ENCODE measurements at places on chromosomes 7 and 10.

GRCh38 chr7:3537210-3537875, 236.3 kb downstream of the SDK1 start:
- no peak for DNase-seq

DNA sequence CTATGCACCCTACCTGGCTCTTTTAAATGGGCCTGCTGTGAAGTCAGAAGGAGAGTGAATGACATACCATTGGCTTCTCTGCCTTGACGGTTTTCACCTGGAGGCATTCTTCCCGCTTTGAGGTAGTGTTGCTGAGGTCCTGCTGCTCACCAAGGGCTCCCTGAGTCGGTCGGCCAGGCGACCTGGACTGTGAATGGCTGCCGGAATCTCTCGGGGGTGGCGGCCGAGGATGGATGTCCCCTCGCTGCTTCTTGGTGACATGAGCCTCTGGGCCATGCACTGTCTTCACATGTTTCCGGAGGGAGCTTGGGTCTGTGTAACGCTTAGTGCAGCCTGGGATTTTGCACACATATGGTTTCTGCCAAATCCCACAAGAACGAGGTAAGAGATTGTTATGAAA, 264.7 kb downstream of the GLI3 start:
- DNase-seq: no peak

GRCh38 chr10:121516093-121516865, 82.0 kb downstream of the FGFR2 start:
- DNase-seq: no peak

GRCh38 chr7:75033064-75033463, 40.5 kb downstream of the RCC1L start:
- DNase-seq: no peak

DNA sequence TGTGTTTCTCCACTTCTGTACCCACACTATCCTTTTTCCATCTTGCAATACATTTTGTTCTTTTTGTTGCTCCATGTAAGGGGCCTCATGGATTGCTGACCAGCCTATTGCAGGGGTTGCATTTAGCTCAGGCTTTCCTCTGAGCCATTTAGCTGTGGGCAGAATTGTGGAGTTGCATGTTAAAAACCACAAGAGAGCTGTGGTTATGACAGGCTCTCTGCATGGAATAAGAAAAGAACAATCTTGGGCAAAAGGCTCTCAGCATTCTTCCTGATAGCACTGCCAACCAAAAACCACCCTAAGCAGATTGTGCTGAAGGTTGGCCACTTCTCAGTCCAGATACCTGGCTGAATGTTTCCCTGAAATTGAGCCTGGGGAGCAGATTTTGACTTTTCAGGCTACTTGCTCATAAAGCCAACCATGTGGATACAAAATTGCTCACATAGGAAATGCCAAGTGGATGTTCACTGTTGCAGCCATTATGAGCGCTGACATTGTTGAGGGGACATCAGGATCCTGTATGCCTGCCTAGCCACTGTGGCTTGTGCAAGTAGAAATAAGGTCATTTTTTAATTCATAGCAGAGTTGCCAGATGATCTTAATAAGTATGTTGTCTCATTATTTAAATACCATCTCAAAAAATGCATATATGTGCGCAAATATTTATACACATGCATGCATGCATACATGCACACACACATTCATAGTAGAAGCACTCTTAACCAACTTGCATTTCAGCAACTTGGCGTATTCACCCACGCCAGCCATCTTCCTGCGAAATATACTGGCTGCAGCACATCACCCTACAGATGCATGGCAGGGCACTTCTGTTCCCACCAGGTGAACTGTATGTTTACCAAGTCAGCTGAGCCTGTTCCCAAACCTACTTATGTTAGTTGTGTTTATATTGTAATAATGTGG, 695.4 kb downstream of the LRMDA start:
- no peak for DNase-seq

DNA sequence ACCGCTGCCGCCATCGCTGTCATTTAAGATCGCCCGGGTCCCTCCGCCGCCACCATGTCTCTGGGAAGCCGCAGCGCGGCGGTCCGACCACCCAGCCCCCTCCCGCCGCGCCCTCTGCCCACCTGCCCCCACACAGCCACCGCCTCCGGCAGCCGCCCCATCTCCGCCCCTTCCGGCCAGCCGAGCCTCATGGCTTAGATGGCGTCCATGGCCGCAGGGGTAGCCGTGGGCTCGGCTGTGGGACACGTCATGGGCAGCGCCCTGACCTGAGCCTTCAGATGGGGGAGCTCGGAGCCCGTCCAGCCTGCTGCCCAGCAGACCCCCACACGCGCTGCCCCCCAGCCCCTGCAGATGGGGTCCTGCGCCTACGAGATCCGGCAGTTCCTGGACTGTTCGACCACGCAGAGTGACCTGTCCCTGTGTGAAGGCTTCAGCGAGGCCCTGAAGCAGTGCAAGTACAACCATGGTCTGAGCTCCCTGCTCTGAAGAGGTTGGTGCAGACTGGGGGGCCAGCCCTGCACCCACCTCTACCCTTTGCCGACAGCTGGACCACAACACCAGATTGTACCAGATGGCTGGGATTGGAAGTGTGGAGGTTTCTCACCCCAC, 38.0 kb upstream of the TARP start:
- DNase-seq: peak; percentile 47

DNA sequence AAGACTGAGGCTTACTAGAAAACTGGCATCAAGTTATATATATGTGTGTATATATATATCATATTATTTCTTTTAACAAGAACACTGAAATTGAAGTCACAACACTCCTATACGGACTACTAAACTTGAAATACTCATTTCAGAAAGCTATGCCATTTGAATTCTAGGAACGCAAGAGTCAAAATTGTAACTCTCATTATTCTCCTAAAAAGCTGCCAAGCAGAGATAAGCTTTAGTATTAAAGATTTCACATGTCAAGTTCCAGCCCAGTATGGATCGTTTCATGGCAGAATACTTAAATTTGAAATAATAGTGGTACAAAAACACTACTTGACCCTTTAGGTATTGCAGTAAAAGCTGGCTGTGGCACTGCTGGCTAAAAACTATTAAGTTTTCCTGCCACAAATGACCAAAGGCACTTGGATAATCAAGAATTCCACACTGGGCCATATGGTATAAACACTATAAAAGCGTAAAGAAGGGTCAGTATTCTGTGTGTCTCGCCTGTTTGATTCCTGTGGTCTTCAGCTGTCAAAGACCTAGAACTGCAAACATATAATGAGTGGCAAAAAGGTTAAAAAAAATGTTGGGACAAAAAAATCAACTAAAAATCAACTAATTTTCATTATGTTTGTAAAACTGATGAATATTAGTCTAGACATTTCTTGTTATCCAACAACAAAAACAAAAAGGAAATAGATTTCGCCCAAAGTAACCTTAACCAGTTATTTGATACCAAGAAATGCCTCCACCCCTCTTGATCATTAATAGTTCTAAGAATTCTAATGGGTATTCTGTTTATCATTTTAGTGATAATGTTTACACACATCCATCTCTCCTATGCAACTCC, 2.4 kb downstream of the CCDC71L start:
- no peak for DNase-seq

GRCh38 chr7:106187613-106188350, 75.7 kb upstream of the SYPL1 start:
- no peak for DNase-seq

DNA sequence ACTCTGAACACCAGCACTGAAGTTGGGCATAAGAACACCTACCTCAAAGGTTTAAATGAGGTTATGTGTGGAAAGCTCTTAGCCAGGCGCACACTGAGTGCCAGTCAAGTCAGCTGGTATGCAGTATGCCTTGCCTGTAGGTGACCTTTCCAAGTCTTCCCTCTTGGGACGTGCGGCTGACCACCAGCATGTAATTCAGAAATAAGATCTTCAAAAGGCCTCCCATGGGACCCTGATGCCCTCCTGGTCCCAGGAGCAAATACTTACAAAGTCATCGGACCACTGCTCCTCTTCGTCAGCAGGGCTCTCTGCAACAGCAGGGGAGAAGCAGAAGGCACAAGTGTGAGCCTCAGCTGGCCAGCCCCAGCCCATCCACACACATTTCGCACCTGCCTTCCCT, 40.8 kb downstream of the BLNK start:
- DNase-seq: no peak

GRCh38 chr7:46571996-46572395, 650.9 kb upstream of the IGFBP3 start:
- DNase-seq: no peak

DNA sequence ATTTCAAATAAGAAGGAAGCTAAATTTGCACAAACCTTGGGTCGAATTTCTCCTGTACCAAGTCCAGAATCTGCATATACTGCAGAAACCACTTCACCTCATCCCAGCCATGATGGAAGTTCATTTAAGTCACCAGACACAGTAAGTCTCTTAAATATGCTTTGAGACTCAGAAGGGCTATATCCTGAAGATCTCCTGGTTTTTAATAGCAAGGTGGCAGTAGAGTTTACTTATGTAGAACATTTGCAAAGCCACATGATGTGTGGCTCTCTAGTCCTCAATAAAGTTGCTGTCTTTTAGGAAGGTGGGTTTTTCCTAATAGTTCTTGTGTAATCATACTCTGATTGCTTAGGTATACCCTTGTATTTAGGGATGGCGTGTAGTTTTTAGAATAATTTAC, 8.7 kb downstream of the DBF4 start:
- DNase-seq: no peak

DNA sequence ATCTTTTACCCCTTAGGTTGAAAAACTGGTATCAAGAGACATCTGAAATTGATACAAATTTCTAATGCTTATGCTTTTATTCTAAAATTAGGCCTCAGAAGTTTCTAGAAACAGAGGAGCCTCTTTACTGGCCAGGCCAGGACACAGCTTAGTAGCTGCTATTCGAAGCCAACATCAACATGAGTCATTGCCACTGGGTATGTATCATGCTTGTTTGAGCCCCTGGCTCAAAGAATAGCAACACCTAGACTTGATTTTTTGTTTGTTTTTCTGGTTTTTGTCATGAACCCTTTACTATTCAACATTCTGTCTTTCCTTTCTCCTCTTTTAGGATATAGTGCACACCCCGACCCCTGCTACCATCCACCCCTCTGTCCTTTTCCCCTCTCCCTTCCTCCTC, 90.9 kb upstream of the STK17A start:
- no peak for DNase-seq

DNA sequence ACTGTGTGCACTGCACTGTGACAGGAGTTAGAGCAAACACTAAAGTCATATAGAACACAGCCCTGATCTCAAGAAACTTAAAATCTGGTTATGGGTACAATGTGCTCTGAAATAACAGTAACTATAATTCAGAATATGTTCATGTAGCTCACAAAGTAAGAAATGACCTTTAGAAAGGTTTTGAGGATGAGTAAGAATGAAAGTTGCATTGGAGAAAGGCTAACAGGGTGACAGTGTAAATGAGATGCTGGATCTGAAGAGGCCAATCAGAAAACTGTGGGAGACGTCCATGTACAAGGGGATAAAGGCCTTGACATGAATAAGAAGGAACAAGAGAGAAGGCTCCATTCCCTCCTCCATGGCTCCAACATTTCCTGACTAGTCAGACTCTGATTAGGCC, 124.7 kb downstream of the GRM3 start:
- DNase-seq: no peak

- no peak for DNase-seq
Observed at GRCh38 chr10:74167443-74167842, 16.4 kb downstream of the ADK start.

DNA sequence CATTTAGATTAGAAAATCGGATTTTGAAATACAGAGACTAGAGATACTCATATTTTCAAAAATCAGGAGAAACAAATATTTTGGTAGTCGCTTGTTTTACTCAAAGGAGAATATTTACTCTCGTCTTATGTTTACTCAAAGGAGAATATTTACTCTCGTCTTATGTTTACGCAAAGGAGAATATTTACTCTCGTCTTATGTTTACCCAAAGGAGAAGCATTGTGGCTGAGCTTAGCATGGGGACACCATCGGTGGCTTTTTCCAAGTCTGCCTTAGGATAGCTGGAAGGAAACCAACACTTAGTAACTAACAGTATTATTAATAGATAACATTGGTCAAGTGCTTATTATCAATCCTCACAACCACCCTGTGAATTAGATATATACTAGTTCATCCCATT, 71.8 kb downstream of the SNX10 start:
- no peak for DNase-seq

DNA sequence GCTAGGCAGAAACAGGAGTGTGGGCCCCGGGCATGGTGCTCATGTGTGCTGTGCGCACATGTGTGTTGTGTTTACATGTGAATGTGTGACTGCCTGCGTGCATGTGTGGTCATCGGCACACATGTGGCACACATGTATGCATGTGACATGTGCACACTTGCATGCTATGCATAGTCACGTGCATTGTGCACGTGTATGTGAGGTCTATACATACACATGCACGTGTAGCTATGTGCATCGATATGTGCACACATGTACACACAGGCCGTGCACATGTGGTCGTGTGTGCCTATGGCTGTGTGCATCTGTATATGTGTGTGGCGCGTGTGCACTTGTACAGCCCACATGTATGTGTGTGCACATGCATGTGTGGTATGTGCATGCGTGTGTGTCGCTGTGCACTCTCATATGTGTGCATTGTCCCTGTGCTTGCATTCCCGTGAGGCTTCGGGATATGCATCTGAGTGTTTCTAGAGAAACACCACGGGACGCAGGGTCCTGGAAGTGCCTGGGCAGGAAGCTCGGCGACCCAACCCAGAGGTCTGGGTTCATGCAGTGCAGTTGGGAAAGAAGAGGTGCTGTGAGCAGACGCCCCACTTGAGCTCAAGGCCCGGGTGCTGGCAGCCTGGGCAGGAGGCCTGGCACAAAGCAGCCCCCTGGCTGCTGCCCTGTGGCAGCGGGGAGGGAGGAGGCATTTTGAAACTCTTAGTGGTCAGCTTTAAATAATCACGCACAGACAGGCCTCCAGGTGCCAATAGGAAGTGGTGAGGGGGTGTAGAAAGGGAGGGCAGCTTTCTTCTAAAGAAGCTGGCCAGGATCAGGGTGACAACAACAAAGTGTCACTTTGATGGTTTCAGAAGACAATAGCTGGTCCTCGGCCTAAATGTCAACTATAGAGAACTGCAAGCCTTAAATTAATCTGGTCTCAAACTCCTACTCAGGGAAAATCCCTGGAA, 410.0 kb upstream of the MGMT start:
- no peak for DNase-seq

All from GM12891 (cell line).